ENCODE measurements at places on chromosomes 1 and 21. TPM values are rescaled to one million over a fixed set of nuclear protein-coding genes. Genes with fewer than 3 reads are reported as not detected.

Gene FNBP1L
- 119 TPM for total RNA-seq

Gene DNAJC28
- total RNA-seq = 3.0 TPM

Gene BMP8A
- 1.1 TPM for total RNA-seq

Gene CENPF
- 141 TPM for total RNA-seq

DNA sequence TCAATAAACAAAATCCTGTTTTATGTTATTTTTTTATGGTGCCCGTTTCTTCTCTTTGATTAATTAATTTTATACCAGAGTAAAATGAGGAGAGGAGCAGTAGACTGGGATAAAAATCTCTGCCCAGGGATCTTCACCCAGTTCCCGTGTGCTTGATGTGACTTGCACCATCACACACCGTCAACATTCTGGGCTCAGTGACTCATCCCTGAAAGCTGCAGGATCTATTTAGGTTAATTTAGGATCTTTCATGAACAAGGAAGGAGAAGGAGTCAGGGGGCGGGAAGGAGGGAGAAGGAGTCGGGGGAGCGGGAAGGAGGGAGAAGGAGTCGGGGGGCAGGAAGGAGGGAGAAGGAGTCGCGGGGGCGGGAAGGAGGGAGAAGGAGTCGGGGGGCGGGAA is 182.4 kb downstream of the SMYD3 start:
- peaks cover 4% of the 10 kb centered on the region for H3K4me1 ChIP-seq
- peak overlapping the region; percentile 61 for H3K4me3 ChIP-seq
- no peak for DNase-seq

DNA sequence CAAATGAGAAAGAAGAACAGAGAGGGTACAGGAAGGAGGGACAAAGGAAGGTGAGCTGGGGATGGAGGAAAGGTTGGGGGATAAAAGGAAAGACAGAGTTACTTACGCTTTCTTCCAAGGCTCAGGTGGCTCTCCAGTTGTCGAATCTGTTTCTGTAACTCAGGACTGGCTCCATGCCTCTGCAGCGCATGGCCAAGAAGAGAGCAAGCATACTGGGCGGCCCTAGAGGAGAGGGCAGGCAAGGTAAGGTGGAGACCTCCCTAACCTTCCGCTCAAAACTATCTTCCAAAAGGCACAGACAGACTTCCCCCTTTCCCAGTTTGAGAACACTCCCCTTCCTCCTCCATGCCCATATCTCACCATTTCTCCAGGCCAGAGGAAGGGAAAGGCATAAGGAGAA is 922 bp downstream of the PEX11B start:
- H3K4me3 ChIP-seq = peak overlapping the region; percentile 97
- H3K27me3 ChIP-seq = no peaks in the 10 kb centered on the region
- peak overlapping the region; percentile 97 for H3K27ac ChIP-seq
- no peaks in the 10 kb centered on the region for H3K36me3 ChIP-seq
- no peak for DNase-seq

DNA sequence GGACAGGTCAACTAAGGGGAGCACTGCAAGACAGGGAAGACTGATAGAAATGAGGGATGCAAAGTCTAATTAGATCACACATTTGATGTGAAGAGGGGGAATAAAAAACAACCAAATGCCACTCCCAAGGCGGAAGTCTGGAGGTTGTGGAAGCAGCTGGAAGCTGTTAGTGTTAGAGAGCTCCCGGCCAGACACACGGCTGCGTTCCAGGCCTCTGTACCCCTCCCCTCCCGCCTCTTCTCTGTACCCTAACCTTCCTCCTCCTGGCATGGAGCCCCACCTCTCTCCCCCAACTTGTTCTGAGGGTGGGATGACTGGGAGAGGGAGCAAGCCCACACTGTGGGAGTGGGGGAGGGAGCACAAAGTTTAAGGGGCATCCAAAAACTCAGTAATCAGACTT is 67.0 kb downstream of the PLEKHA6 start:
- H3K27ac ChIP-seq = peak overlapping the region; percentile 32
- no peak for DNase-seq
- peaks cover 63% of the 10 kb centered on the region for H3K4me1 ChIP-seq
- H3K4me3 ChIP-seq = no peak overlapping the region
- no peaks in the 10 kb centered on the region for H3K27me3 ChIP-seq

DNA sequence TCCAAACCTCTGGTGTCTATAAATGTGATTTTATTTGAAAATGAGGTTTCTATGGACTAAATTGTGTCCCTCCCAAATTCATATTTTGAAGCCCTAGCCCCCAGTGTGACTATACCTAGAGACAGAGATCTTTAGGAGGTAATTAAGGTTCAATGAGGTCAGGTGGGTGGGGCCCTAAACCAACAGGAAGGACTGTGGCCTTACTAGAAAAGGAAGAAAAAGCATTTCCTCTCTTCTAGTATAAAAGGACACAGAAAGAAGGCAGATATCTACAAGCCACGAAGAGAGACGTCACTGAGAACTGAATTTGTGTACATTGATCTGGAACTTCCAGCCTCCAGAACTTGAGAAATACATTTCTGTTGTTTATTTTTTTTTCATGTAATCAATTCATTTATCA is 123.1 kb upstream of the RUNX1 start:
- H3K36me3 ChIP-seq = no peaks in the 10 kb centered on the region
- no peak for DNase-seq
- H3K4me1 ChIP-seq = peaks cover 10% of the 10 kb centered on the region
- no peak overlapping the region for H3K4me3 ChIP-seq

- H3K27me3 ChIP-seq = no peaks in the 10 kb centered on the region
- no peak overlapping the region for H3K4me3 ChIP-seq
- H3K36me3 ChIP-seq = no peaks in the 10 kb centered on the region
- no peak overlapping the region for H3K27ac ChIP-seq
Measured at GRCh38 chr1:50651476-50652263, 228.4 kb upstream of the DMRTA2 start.

GRCh38 chr21:36780861-36781260 is 81.9 kb downstream of the SIM2 start:
- no peak for DNase-seq
- no peaks in the 10 kb centered on the region for H3K36me3 ChIP-seq
- peaks cover 5% of the 10 kb centered on the region for H3K4me1 ChIP-seq

DNA sequence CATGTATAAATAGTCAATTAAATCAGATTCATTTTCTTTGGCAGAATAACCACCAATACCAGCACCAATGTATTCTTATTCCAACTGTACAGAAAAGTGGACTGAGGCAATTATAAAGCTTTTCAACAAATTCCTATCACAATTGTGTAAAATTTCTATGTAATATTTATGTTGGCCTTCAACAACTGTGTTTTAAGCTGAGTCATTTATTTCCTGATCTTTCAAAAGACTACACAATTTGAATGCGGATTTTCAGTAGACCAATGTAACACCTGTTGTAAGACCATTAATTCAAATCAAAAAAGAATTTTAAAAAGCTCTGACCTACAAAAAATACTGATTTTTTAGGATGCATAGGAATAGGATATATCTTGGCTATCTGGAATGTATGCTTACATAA is 25.5 kb downstream of the GPATCH2 start:
- H3K4me1 ChIP-seq = no peaks in the 10 kb centered on the region
- H3K27ac ChIP-seq = no peak overlapping the region
- H3K27me3 ChIP-seq = no peaks in the 10 kb centered on the region
- no peak for DNase-seq
- H3K4me3 ChIP-seq = no peak overlapping the region

DNA sequence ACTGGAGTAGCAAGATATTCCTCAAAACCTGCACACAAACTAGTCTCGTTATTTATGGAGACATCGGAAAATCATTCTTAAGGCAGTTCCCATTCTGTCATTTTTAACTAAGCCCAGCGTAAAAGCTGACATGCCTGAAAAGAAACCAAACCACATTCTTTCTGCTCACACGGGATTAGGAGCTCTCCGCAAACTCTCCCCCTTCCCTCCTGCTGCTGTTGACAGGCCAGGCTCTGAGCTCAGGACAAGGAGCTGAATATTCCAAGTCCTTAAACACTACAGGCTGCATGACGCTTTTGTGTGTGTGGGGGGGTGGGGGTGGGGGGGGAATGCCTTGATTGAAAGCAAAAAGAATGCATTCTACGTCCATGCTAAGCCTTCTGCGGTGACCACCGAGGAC is 5.2 kb downstream of the OLIG1 start:
- no peak for DNase-seq
- no peaks in the 10 kb centered on the region for H3K36me3 ChIP-seq
- H3K27me3 ChIP-seq = peaks cover 83% of the 10 kb centered on the region
- peak overlapping the region; percentile 42 for H3K4me3 ChIP-seq

DNA sequence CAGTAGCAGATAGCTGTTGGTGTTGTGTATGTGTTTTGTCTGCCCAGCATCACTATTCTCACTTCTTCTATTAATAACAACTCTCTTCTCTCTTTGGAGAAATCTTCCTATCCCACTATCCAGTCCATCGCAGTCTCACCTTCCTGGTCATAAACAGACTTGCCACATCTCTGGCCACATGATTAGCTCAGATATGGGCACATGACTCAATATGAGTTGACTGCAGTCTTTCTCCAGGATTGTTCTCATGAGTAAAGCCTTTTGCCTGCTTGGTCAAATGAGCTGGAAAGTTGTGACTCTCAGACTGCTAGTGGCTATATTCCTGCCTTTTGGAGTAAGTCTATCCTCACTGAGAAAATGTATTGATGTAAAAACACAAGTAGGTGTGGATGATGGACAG is 32.9 kb upstream of the TADA1 start:
- no peaks in the 10 kb centered on the region for H3K4me1 ChIP-seq
- DNase-seq = no peak
- no peak overlapping the region for H3K4me3 ChIP-seq
- H3K27ac ChIP-seq = no peak overlapping the region

GRCh38 chr1:207833381-207833780 is 77.5 kb downstream of the CD34 start:
- H3K4me1 ChIP-seq = peaks cover 5% of the 10 kb centered on the region
- no peaks in the 10 kb centered on the region for H3K27me3 ChIP-seq
- H3K4me3 ChIP-seq = no peak overlapping the region
- H3K27ac ChIP-seq = no peak overlapping the region

Data from type B pancreatic cell (in vitro differentiated cells).